ENCODE measurements at places on chromosomes 4 and X.

DNA sequence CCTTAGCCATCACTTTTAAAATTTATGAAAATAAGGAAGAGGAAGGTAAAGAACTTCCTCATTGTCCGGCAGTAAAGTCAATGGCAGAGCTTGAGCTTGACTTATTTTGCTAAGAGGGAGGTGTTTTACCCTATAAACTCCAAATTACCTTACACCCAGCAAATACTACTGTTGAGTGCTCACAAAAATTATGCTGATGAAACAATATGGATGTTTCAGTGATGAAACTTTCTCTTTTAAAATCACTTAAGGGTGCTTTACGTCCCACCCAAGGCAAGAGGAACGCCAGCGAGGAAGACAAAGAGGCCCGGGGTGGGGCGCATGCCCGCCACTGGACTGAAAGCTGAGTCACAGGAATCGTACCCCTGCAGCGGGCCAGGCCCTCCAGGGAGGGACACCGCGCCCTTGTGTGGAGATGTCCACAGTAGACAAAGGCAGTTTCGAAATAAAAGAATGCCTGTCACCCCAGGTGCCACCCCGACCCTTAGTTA lies 560 bp upstream of the TMSB4X start:
- peak; percentile 57 for DNase-seq

DNA sequence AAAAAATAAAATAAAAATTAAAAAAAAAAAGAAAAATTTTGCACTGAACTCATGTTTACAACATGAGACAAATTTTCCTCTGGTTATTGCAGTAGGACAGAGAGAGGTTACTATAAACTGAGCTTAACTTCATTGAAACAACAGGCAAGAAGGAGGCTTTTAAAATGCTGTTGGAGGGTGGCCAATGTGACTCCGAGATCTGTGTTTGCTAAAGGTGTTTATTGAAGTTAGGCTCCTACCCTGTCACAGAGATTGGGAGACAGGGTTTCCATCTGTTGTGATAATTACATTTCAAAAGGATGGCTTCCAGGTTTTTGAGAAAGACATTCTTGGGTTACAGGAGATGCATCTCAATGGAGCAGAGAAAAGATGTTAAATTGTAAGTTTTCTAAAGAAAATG lies 370.5 kb upstream of the HS3ST1 start:
- DNase-seq: no peak

DNA sequence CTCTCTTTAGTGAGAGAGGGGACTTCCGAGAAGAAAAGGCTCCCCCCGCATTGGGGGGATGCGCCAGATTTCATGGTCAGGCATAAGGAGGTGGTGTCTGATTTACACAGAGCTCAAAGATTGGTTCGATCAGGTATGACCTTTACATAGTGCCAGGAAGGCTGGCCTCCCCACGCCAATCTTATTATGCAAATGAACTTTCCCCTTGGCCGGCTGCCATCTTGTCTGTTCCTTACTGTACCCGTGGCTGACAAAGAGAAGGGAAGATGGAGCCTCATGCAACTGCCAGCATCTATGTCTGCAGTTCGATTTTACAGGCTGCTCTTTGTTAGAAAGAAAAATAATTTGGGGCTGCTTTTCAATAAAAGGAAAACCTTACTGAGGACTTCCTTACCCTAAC lies 197.2 kb downstream of the GPM6A start:
- DNase-seq: no peak

GRCh38 chrX:74187211-74187610 lies 116.8 kb upstream of the ZCCHC13 start:
- DNase-seq: no peak

DNA sequence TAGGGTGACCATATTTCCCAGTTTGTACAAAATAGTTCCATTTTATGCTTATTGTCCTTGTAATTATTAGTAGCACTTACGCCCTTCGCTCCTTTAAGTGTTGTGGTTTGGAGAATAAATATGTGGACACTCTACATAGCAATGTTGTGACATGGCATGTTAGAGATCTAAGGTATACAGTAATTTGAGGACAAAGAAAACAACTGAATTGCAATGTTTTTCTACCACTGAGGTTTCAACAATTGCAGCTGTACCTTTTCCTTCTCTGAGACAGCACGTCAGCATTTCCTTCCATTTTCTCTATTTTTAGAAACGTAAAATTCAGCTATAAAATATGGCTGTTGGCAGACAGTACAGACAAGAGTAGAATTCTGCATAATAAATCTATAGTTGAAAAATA lies 323.1 kb downstream of the MAPK10 start:
- DNase-seq: no peak
